ENCODE measurements at places on chromosomes 7 and 10.

DNA sequence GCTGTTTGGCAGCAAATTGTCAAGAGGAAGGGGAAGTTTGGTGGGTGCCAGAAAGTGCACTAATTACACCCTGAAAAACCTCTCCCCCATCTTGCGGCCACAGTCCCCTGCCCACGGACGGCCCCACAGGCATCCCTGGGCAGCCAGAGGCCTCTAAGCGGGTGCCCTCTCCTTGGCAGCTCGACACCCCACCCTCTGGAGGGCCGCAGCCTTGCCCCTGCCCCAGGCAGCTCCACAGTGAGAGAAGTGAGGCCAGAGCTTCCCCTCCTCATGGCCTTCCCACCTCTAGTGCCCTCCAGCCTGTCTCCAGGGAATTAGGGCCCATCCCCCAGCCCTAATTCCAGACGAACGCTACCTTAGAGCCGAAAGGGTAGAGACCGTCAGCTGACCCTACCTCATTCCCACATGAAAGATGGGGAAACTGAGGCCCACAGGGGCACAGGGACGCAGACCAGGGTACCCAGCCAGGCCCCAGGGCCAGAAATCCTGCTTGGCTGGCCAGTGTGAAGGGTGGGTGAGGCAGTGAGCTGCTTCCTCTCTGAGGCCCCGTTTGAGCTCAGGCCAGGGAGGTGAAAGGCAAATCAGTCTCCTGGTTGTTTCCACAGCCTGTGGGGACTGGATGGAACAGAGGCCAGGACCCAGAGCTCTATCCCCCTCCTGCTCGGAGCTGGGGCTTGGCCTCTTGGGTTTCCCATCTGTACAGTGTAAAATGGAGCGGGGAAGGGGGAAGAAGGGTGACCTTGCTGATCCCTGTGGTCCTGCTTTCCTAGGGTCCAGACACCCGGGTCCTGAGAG, 10.0 kb downstream of the ZCCHC24 start:
- no peak for DNase-seq

DNA sequence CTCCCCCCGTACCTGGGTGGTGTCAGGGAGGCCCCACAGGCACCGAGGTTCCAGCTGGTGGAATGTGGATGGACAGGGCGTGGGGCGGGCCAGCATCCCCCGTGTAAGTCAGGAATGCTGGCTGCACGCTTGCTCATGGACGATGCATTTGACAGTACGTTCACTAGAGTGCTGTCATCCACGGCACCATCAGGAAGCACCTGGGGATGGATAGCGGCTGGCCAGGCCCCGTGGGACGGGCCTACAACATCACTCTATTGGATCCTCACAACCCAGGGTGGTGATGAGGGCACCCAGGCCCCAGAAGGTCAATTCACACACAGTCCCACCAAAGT, 63.6 kb downstream of the INSIG1 start:
- DNase-seq: no peak

DNA sequence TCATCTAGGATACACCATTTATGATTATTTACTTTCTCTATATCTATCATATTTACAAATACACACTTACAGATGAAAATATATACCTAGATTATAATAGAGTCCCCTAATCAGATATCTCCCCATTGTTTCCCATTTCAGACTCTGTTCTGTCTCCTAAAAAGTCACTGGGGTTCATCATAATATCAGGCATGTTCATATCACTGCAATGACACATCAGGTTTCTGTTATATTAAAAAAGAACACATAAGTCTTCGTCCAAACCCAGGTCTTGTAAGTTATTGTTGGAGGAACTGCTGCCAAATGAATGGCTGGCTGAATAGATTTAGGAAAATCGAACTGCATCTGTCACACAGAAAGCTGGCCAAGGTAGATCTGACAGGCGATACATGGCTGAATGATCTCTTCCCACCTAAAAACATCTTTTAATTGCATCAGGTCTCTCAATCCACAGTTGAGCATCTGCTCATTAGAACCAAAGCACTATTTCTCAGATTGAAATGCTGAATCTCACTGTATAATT, 178.7 kb downstream of the CACNA2D1 start:
- DNase-seq: no peak

- DNase-seq: no peak
Observed at GRCh38 chr10:90992462-90992861, 71.6 kb upstream of the ANKRD1 start.

DNA sequence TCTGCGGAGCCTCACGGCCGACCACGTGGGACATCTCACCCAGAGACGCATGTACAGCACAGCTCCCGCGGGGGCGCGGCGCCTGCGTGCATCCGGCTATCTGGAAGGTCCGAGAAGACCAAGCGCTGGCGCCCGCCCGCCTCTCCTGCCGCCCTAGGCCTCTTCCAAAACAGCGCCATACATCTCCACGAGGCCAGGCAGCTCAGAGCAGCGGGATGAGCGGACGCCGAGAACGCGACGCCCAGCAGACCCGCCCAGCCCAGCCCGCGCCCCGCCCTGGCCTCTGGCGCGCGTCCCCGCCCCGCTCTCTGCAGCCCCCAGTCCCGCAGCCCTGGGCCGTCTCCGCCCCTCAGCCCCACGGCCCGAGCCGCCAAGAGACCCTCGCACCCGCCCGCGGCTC, 20.3 kb upstream of the LANCL2 start:
- DNase-seq: no peak

DNA sequence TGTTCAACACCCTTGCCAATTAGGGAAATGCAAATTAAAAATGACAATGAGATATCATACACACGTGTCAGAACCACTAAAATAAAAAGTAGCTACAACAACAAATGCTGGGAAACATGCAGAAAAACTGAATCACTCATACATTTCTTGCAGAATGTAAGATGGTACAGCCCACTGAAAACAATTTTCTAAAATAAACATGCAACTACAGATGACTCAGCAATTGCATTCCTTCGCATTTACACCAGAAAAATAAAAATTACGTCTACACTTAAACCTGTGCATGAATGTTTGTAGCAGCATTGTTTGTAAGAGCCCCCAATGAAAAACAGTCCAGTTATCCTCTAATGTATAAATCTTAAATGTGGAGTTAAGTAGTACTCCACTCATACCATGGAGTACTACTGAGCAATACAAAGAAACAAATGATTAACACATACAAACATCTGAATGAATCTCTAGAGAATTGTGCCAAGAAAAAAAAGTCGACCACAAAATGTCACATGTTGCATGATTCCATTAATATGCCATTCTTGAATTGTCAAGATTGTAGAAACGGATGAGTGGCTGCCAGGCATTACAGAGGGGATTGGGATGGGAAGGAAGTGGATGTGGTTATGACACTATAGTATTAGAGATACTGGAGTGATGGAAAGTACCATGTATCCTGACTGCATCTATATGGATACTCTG, 134.6 kb upstream of the NPSR1 start:
- DNase-seq: peak; percentile 56

DNA sequence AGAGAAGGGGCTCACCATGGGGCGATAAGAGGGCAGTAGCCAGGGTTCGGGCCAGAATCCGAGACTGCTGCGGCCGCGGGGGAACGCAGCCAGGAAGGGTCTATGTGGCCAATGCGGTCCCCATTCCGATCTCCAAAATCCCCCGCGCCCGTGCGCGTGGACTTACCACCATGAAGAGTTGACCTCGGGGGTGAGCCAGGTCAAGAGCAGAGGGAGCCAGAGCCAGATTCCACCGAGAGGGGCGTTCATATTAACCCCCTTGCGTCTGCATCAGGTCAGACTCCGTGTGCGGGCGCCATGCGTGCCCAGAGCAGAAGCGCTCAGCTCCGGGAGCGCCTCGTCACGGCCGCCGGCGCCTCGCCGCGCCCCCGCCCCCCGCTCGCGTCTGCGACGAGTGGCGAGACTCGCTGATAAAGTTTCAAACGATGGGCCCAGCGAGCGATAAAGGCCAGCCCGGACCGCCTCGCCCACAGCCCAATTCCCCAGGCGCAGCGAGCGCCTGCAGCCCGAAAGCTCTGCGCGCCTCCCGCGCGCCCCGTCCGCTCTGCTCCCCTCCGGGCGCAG, at the start of gene WNT2:
WNT2 (minus strand) TSS at position 318 of the 564 bp plus-strand sequence; CDS start at position 249, 69 bp downstream.
- no peak for DNase-seq

DNA sequence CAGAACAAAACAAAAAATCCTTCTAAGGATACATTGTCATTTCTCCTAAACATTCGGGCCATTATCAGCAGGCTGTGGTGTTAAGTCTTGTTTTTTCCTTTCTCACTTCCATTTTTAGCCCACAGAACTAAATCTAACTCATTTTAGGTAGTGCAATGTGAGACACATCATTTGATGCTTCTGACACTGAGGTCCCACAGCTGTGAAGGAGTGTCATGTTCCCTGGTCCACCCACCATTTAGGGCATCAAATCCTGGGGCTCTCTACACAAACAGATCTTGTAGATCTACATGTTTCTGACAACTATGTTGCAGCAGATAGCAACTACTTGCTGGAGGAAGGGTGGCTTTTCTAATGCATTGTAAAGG, 232.5 kb upstream of the IGFBP3 start:
- DNase-seq: no peak

DNA sequence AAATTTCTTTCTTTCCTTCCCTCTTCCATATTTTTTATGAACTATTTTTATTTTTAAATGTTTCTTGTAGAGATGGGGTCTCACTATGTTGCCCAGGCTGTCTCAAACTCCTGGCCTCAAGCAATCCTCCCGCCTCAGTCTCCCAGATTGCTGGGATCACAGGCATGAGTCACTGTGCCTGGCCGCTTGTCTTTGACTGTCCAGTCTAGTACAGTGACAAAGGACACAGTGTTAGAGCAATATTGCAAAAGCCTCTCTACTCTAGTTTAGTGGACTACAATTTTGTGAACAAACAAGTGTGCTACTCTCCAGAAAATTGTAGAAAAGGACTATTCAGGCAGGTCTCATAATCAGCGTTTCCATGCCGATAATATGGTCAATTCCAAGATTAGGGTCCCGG, 11.0 kb downstream of the CPA4 start:
- no peak for DNase-seq

- no peak for DNase-seq
Observed at GRCh38 chr7:152743600-152743999, 16.0 kb upstream of the ACTR3B start.

- no peak for DNase-seq
Observed at GRCh38 chr7:77893813-77894212, 95.2 kb downstream of the PHTF2 start.

DNA sequence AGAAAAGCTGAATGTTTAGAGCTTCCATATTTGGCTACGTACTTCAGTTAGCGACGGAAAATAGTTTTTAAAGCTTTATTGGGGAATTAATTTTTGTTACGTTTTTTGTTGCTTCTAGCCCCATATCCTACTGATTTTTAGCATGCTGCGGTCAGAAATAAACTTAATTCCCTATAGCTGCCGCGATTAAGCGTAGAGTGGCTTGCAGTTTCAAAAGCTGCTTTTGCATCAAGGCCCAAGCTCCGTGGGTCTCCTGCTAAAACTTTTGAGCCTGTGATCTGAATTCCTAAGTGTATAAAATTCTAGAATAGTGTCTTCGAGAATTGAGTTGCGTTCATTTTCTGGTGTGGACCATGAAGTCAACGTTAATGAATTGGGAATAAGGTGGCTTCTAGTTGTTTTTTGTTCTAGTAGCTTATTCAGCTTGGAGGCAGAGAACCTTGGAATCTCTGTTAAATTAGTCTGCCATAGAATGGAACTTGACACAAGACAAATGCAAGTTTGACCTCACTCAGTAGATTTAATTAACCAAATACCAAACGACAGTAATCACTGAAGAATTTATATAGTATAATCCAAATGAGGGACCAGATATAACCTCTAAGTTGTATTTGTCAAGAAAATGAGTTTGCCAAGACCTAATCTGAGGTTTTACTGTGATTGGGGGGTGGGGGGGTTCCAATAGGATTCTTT, 977 bp downstream of the CALU start:
- DNase-seq: no peak

DNA sequence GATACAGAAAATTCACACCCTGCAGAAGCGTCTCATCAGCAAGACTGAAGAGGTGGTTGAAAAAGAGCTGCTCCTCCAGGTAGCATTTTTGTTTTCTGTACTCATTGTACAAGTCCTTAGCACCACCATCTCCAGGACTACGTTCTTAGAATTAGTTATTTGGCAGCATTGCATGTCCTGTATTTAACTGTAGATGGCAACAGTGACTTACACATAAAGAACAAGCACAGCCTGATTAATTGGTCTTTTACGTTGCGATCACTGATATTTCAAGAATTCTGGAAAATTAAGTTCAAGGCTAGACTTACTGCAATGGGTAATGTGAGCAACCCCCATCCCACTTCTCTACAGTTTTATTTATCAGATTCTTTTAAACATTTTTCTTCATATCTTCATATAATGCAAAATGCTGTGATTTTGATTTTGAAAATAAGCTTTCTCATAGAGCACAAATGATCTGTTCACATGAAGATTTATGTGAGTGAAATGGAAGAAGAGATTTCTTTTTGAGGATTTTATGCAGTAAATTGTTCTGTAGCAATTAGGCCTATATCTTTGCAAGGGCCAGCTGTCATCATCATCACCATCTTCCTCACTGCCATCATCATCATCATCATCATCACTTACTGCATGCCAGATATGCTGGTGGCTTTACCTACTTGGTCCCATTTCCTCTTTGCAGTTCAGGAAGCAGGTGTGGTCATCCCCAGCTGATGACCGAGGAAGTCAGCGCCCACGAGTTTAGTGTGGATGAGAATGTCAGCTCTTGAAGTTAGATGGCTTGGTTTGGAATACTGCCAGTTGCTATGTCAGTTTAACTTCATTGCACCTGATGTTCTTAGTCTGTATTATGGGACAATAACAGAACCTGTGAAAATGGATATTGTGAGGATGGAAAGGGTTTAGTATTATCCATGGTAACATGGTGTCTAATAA, 53.4 kb downstream of the CFAP58 start:
- peak; percentile 23 for DNase-seq

GRCh38 chr7:125611582-125611981, 682.0 kb upstream of the POT1 start:
- DNase-seq: no peak

DNA sequence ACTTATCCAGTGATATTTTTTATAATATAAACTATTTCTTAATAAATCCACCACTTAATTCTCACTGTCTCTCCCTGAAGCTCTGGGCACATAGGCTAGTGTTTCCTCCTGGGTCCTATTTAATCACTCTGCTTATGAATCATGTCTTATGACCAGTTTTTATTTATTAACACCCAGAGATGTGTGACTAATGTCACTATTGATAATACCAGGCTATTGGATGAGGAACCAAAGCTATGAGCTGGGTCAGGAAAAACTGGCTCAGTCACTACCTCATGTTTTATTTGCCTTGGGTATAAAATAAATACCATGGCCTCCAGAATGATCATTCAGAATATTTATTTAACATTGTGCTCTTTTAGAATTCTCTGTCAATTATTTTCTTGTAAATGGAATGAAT, 5.2 kb downstream of the SEMA3E start:
- no peak for DNase-seq

- no peak for DNase-seq
Observed at GRCh38 chr7:43033369-43033768, 79.1 kb upstream of the HECW1 start.

DNA sequence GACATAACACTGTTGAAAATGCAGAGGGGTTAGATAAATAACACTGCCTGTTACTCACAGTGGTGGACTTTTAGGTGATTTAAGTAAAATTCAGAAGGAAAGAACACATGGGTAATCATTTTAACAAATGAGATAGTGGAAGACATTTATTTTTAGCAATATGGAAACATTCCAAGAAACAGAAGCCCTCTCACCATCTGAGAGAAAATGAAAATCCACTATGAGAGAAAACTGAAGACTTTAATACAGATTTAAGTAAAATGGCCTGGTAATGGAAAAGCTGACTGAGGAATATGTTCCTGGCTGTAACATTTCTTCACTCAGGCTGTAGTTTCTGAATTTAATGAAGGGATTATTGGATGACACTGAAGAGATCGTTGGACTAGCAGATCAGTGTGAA, 12.1 kb upstream of the ZNF786 start:
- DNase-seq: no peak
